Stimulated activated CD4-positive, alpha-beta T cell treated with anti-CD3 and anti-CD28 coated beads, Interleukin-1b, Interleukin-23, amount 100 ng/mL, for 1 hour (primary cell): ENCODE measurements at places on chromosomes 1 and 21.

GRCh38 chr1:65044411-65044810 lies 78.1 kb upstream of the JAK1 start:
- no peak for DNase-seq

- no peak for DNase-seq
Measured at GRCh38 chr1:60809204-60809980, 273.0 kb upstream of the NFIA start.

- no peak for DNase-seq
Measured at GRCh38 chr1:233289676-233290075, 5.8 kb downstream of the PCNX2 start.

GRCh38 chr1:227893300-227893948 lies 54.3 kb downstream of the WNT9A start:
- DNase-seq: no peak

- no peak for DNase-seq
Measured at GRCh38 chr1:162397039-162397448, 14.9 kb downstream of the SH2D1B start.

- DNase-seq: no peak
Measured at GRCh38 chr1:187264995-187265602, 436.4 kb downstream of the PLA2G4A start.

- DNase-seq: no peak
Measured at GRCh38 chr1:70436622-70437251, 25.7 kb downstream of the CTH start.

- DNase-seq: no peak
Measured at GRCh38 chr1:20368866-20369470, 78.3 kb downstream of the VWA5B1 start.

DNA sequence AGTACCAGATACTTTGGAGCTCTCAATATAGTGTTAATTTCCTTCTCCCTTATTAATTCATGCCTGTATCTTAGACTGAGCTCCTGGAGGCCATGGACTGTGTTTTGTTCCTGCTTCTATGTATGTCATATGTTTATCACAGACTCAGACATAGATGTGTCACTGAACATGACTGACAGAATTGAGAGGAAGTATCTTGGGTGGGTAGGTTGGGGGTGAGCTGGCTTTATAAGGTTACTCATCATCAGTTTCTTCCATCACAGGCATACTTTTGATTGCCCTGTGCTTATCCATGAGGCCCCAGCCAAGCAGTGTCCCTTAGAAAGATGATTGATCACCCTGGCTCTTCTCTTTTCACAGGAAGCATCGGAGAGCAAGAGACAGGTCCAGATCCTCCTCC lies 5.6 kb upstream of the SH3D21 start:
- no peak for DNase-seq

DNA sequence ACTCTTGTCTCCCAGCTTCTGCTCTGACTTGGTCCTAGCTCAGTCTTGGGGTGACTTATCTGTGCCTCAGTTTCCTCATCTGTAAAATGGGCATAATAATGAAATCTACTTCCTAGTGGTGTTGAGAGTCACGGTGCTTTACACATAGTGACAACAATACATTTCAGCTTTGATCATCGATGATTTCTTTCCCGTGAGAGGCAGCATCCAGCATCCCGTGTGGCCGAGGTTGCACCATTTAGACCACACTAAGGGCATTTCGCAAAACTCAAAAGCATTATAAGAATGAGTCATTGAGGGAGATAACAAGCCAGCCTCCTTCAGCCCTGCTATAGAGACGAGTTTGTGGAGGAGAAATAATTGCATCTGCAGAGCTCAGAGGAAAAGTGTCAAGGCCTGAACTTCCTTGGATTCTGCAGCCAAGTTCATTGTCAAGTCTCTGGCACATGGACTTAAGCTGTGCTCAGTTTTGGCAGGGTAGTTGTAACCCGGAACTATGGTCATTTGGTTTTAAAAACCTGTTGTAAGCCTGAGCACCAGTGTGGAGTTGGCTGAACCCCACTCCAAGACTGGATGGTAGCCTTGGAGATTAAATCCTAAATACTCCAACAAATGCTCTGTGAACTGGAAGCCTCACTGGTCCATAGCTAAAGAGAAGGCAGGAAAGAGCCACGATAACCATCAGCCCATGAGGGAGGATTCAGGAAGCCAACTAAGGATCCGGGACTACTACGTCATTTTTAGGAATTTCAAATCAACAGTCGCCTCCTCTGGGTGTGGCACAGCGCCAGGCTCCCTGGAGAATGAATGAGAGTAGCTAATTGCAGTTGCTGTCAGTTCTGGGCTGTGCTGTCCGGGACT lies 64.2 kb downstream of the TCP10L start:
- DNase-seq: no peak

GRCh38 chr21:34669149-34669879 lies 520 bp downstream of the CLIC6 start:
- DNase-seq: no peak

GRCh38 chr1:218742467-218743262 lies 397.5 kb downstream of the TGFB2 start:
- DNase-seq: no peak

DNA sequence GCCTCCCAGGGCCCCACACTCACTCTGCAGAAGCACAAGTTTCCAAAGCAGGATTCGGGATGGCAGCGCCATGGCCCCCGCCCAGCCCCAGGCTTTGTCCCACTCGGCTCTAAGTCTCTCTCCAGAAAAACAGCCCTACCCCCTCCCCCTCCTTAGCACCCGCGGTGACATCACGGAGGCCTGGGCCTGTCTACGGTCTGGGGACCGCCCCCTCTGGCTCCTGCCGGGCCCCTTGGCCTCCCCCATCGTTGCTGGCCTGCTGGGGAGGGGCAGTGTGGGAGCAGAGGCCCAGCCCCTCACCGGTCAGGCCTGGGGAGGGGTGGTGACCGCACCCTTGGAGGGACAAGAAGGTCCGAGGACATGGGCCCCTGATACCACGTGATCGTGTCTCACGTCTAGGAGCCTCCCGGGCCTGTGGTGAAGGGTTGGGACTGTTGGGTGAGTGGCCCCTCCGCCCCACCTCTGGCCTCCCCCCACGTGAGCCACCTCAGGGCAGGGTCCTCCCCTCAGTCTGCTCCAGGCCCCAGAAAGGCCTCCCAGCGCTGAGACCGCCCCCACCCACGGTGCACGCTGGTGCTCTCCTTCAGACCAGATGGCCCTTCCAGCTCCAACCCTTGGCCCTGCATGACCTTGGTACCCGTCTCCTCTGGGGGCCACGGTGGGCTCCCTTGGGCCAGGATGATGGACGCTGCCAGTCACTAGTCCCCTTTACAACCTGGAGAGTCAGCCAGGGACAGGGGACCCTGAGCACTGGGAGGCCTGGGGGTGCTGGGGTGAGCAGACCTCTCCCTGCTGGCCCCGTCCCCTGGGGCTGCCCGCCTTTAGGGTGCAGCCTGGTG lies at the start of gene MXRA8:
Gene MXRA8, minus strand, starts transcription at position 123 of the 839 bp plus-strand sequence. Its CDS starts 51 bp downstream, at position 72.
- DNase-seq: no peak

DNA sequence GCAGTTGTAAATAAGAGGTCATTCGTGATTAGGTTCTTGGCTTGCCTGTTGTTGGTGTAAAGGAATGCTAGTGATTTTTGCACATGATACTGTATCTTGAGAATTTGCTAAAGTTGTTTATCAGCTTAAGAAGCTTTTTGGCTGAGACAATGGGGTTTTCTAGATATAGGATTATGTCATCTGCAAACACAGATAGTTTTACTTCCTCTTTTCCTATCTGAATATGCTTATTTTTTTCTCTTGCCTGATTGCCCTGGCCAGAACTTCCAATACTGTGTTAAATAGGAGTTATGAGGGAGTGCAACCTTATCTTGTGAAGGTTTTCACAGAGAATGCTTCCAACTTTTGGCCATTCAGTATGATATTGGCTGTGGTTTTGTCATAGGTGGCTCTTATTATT lies 576.1 kb upstream of the RGS18 start:
- no peak for DNase-seq

DNA sequence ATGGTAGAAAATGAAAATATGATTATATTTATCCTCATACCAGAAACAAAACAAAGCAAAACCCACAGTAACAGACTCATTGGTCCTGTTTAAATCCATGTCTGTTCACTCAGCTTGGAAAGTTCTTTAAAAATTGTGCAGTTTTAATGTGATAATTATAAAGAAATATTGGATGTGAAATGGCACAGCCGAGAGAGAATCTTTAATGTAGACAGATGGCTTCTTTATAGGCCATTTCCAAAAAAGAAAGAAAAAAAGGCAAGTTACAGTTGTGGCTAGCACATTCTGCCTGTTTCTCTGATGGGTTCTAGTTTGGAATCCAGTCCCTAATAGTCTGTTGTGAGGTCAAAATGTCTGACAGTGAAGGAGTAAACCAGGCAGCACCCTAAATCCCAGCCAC lies 62.0 kb downstream of the SH3BGR start:
- DNase-seq: no peak
